Chondrocyte (in vitro differentiated cells): ENCODE measurements at places on chromosomes 6 and 20.

DNA sequence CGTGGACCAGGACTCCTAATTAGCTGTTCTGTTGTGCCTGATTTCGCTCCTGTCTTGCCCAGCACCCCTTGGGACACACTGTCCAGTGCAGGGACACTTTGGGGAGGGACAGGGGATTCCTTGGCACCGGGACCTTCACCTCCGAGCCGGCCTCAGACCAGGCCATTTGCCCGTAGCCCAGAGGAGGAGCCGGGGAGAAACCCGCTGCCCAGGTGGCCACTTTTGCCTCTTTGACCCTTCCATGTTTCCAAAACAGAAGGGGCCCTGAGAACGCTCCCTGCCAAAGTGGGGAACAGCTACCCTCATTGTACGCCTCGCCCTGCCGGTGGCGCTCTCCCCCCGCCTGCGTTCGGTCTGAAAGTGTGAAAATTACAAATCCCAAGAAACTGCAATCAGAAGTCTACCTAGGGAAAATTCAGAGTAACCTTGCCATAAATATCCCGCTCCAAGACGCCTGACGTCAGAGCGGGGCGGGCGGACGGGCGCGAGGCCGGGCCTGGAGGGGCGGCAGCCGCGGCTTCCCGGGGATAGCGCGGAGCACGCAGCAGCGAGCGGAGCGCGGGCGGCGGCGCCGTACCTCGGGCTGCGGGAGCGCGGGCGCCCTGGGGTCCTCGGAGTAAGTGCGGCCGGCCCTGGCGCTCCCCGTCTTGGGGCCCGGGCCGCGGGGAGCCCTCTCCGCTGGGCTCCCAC lies at the start of gene DAAM2:
TSS of gene DAAM2 (plus strand) at position 527 of the 690 bp plus-strand sequence. CDS start 63,927 bp downstream, outside the sequence.
- DNase-seq: no peak

DNA sequence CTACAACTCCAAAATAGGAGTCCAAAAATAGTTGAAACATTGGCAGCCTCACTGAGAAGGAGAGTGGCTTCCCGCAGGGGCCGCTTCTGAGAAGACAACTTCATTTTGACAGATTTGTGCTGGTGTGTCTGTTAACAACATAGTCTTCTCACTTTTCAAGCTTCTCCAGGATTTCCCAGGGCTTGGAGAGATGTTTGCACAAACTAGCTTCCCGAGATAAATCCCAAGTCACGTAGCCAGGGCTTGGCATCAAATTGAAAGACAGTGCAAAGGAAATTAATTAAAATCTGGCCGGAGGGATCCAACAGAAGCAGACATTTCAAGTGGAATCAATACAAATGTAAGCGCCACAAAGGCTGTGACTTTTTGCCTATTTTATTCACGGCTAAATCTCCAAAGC lies 630.2 kb downstream of the DHX35 start:
- DNase-seq: no peak

- no peak for DNase-seq
Observed at GRCh38 chr20:46823271-46823751, 71.3 kb upstream of the EYA2 start.

DNA sequence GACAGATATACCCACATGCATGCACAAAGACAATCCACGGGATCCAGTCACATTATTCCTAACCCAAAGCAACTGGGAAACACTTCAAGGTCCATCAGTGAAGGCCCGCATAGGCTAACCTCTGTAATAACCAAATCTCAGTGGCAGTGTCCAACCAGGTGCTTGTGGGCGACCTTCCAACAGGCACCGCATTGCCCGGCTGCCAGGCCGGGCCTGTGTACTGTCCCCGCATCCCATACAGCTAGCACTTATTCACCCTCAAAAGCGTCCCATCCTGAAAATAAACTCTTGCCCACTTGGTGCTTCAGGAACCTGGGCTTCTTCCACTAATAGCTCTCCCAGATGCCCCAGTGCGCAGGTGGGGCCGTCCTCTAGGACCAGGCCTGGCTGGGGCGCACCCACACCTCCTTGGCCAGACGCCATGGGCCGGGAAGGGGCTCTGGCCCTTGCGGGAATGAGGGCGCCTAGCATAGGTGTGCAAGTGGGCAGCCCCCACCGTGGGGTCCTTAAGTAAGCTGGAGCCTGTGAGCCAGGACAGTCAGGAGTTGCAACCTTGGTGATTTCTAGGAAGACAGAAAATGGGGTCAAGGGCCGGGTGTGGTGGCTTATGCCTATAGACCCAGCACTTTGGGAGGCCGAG lies 1.1 kb upstream of the ENTPD6 start:
- no peak for DNase-seq

DNA sequence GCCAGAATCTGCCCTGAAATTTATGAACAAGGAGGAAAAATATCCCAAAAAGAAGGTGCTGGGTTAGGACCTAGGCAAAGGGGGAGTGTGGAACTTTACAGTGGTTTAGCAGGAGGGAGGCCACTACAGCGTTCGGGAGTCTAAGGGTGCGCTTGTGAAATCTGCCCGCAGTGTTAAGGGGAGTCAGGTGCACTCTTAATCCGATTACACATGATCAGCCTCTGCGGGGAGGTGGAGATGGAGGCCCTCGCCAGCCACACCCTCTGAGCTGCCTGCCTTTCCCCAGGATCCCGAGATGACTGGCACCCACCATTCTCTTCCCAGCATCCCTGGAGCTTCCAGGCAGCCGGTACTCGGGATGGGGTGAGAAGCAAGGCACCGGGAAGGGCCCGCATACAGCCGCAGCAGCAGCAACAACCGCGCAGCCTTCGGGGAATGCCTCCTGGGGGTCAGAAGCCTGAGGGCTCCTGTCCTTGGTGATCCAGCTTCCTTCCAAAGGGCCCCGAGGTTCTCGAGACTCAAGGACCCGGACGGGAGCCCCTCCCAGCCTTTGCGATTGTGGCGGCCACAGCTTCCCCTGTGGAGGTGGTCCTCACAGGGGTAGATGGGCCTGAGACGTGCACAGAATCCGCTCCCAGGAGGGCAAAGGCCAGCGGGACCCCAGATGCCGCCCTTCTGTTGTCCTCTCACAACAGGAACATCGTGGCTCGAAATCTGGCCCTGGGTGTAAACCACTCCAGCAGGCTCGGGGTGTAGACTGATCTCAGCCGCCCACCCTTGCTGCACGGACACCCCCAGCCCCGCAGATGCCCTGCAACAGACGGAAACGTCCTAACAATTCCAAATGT lies 57.3 kb upstream of the CST7 start:
- no peak for DNase-seq

DNA sequence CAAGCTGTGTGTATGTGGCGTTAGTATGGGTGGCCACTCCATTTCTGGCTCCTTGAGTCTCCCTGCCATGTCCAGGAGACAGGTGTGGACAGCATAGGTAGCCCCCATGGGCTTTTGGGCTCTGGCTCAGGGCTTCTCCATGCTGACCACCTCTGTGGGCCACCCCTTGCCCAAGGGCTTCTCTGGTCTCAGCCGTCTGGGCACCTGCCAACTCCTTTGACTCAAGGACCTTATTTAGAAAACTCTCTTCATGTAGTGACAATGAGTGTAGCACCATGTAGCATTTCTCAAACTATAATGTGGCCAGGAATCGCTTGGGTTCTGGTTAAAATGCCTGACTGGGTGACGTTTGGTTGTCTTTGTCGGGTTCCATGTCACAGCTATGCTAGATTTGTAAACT lies 5.1 kb upstream of the GTSF1L start:
- DNase-seq: no peak

- no peak for DNase-seq
Observed at GRCh38 chr6:135904666-135905065, 53.2 kb downstream of the PDE7B start.

DNA sequence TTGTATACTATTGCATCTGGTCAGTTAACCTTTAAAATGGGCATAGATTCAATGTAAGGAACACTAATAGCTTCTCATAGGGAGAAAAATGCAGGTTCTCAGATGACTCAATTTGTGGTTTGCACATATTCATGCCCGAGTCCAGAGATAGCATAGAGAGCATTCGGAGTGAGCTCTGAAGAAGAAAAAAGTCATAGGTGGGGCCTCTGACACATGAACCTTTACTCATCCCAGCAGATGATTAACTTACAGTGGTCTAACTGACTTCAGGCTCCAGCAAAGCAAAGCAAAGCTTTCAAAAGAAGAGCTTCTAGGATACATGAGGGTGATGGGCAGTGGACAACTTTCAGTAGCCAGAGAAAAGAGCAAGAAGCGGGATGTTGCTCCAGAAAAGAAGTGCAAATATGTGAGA lies 55.3 kb upstream of the BTN3A2 start:
- DNase-seq: no peak

DNA sequence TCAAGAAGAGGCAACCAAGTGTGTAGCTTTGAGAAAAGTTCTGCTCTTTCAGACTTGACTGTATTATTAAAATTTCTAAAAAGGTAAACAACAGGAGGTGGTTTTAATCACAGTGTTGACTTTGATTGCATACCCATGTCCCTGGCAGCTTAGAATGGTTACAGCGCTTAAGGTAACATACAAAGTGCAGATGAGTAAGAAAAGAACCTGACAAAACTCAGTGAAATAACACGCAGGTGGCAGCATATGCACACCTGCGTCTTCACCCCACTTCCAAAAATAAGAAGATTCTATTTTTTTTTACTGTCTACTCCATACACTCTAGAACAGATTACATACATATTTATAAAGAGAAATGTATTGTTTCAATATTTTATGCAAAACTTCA lies 233.5 kb downstream of the GMPR start:
- no peak for DNase-seq

DNA sequence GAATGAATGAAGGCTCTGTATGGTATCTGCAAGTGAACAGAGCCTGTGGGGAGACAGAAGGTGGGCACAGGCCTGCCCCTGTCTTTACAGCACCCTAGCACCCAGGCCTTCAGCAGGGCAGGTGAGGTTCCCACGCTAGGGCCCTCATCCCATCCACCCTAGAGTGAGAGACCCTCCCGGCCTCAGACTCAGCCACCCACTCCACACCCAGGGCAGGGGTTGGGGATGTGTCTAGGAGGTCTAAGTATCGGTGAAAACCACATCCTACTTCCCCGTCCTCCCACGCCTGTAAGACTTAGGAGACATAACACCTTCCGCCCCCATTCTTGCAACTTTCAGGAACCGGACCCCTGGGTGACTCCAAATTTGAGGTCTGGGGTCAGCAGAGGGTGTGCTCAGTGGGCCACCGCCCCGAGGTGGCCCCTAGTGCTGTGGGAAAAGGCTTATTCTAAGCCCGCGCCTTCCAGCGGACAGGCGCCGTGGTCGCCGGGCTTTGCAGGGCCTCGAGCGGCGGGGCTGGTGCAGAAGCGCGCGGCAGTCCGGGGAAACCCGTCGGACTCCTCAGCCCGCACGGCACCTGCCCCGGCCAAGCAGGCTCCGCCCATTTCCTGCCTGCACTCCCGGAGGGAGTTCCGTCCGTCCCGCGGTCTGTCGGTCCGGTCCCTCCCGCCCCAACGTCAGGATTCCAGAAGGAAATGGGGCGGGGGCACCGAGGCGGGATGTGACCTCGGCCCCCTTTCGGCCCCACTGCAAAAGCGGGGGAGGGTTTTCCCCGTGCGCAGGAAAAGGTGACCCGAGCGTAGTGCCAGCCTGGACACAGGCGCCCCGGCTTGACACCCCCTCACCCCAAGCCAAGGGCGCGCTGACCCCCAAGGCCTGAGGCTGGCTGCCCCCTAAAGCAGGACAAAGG lies 868 bp downstream of the SAMD10 start:
- DNase-seq: no peak

DNA sequence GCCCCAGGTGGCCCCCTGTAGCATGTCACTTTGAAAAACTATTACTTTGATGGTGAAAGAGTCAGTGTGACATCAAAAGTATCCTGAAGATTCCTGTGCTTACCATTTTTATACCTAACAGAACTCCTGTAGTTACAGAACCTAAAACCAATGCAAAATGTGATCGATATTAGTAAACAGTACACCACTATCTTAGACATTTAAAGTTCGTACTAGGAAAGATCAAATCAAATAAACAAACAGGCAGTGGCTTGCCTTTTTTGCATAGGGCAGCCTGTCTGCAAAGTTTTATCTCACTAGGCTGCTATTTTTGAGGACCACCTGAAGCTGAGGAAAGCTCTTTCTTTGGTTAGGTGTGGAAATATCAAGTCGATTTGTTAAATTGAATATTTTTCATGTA lies 944.0 kb upstream of the CITED2 start:
- DNase-seq: no peak

DNA sequence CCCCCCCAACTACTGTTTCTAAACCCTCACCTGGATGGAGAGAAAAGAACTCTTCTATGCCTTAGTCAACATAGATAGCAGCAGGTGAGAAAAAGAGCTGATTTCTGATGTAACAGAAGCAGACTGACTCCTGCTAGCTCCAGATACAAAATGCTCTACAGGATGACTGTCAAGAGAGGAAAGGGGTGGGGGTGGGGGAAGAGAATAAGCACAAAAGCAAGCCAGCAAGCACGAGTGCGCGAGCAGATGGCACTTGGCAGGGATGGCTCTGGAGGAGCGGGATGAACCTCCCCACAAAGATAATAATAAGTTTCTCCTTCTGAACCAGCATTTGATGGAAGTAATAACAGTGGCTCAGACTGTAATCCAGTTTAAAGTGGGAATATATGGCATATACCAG lies 45.6 kb upstream of the SPDEF start:
- no peak for DNase-seq

GRCh38 chr20:58813369-58813768 lies 37.3 kb downstream of the GNAS-AS1 start:
- no peak for DNase-seq

DNA sequence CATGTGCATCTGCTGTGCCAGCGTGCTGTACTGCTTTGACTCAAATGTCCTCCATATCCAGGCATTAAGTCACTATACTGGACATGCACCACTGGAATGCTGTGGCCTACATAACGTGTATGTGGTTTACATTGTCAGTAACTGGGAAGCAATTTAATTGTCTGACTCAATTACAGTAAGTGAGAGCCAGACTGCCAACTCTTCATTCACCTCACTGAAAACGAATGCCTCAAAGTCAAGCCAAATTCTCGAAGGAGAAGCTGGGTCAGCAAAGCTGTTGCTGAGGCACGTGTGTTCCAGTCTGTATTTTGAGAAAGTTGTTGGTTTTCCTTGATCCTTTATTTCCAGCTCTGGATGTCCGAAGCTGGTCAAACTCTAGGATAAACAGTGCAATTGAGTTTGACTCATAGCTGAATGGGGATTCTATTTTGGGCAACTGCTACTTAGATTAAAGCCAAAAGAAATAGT lies 534.3 kb downstream of the COL12A1 start:
- no peak for DNase-seq

DNA sequence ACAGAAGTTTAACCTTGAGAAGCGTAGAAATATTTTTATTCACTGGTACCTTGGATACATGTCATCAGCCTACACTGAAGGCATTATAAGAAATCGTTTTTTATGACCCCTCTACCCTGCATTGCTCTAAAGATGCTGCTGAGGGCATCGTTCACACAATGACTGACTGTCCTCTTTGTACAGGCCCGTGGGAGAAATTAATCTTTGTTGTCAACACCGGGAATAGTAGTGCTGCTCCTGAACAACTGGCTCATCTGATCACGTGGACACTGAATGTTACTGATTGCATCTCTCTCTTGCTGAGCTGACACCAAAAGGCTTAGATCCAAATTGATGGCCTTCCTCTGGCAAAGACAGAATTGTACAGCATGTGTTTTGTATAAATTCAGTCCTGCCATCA lies 157.1 kb upstream of the SMLR1 start:
- DNase-seq: no peak

GRCh38 chr6:166940643-166941068 lies 15.7 kb downstream of the RNASET2 start:
- no peak for DNase-seq
